ENCODE measurements at places on chromosomes 2 and 18.

GRCh38 chr2:102010902-102011301 is 19.1 kb downstream of the IL1R2 start:
- no peak for DNase-seq

- no peak for DNase-seq
Measured at GRCh38 chr2:120246546-120247300, 5.9 kb upstream of the RALB start.

GRCh38 chr2:217085543-217085942 is 225.7 kb upstream of the TNP1 start:
- no peak for DNase-seq

GRCh38 chr2:138846216-138846821 is 66.1 kb upstream of the NXPH2 start:
- DNase-seq = no peak

DNA sequence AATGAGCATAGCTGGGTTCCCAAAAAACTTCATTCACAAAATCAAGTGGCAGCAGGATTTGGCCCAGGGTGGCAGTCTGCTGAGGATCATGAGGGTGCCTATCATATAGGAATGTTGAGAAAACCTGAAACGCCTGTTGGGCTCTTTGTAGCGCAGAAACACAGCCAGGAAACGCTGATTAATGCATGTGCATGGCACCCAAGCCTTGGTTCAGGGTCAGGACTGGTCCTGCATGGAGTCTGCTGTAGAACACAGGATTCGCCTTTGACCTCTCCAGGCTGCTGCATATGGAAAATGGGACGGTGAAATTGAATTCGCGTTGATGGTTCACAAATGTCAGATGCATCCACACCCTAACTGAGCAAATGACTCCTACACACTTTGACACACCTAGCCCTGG is 227.9 kb upstream of the COPS8 start:
- no peak for DNase-seq

DNA sequence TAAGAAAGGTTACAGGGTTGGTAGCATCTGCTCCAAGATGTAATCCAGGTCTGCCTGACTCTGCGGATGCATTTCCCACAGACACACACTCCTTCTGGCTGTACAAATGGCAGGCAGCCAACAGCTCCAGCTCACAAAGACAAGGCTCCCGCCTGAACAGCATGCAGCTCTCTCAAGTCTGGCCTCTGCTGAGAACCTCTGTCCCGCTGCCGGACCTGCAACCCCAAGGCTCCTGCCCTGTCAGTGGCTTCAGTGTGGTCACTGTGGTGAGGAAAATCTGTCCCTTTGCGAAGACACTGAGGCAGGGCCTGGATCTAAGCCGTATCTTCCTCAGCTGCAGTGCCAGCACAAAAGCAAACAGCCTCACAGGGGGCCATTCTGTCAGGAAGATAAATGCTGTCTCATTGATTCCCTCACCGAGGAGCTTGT is 469.3 kb upstream of the MEX3C start:
- peak; percentile 70 for DNase-seq

GRCh38 chr2:40190457-40190856 is 261.4 kb downstream of the SLC8A1 start:
- no peak for DNase-seq

GRCh38 chr2:206940546-206940945 is 1.2 kb downstream of the CPO start:
- no peak for DNase-seq

DNA sequence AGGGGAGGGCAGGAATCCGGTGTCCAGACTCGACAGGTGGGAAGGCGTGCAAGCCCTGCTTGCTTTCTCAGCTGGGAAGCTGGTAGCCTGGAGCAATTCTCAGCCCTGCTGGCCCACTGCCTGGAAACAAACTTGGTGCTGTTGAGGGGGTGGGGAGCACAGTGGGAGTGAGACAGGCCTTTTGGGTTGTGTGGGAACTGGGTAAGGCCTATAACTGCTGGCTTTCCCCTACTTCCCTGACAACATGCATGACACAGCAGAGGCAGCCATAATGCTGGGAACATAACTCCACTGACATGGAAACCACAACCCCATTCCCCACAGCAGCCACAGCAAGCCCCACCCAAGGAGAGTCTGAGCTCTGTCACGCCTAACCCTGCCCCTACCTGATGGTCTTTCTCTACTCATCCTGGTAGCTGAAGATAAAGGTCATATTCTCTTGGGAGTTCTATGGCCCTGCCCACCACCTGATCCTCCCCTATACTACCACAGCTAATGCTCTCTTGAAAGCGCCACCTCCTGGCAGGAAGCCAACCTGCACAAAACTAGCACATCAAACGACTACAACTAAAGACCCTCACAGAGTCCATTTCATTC is 122.9 kb upstream of the ACVR1C start:
- DNase-seq = no peak

DNA sequence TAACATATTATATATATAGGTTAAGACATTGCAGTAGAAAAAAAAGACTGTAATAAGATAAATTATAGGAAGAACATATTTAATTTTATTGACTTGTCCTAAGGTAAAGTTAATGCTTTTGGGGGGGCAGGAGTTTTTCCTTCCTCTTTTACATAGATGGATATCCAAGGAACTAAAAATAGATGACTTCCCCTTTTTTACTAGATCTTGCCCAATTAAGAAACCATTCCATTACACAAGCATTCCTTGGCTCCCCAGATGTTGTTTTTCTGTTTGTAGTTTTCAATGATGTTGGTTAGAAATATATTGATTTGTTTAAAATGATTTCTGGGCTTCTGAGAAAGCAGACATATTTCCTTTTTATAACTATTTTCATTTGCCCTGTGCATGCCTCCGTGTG is 22.4 kb upstream of the PMAIP1 start:
- DNase-seq = no peak

DNA sequence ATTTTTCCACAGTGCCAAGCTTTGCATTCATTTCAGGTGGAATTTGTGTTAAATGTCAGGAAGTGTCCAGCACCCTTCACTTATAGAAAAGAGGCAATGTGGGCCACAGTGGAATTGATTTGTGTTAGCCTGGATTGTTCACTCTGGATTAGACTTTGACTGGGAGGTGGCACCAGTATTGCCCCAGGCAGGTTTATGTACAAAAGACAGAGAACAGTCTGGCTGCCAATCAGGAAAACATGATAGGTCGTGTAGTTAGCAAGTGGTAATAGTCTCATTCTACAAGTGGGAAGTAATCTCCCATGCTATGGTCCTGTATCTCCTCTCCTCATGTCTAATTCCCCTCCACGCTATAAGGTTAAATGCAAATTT is 45.6 kb downstream of the RAB27B start:
- DNase-seq = no peak

DNA sequence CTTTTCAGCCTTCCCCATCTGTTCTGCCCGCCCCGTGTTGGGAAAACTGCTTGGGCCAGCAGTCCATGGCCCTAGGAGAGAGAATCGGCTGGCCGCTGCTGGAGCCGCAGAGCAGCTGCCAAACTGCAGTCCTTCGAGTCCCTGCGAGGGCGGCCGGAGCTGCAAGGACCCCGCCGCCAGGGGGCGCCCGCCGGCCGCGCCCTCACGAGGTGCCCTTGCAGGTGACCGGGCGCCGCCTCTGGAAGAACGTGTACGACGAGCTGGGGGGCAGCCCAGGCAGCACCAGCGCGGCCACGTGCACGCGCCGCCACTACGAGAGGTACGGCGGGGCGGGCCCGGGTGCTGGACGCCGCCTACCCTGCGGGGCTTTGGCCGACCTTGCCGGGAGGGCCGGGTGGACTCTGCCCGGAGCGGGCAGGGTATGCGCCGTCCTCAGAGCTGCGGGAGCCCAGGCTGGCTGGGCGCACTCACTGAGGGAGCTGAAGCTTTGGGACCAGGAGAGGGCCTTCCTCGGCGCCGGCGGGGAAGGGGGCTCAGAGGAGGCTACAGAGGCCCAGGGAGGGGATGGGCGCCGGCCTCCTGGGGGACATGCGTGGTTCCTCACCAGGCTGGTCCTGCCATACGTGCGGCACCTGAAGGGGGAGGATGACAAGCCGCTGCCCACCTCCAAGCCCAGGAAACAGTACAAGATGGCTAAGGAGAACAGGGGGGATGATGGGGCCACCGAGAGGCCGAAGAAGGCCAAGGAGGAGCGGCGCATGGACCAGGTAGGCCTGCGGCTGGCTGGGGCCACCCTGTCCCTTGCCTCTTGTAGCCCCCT is 13.6 kb downstream of the ARID5A start:
- DNase-seq = no peak

GRCh38 chr2:183536714-183537113 is 412.5 kb downstream of the NUP35 start:
- no peak for DNase-seq

DNA sequence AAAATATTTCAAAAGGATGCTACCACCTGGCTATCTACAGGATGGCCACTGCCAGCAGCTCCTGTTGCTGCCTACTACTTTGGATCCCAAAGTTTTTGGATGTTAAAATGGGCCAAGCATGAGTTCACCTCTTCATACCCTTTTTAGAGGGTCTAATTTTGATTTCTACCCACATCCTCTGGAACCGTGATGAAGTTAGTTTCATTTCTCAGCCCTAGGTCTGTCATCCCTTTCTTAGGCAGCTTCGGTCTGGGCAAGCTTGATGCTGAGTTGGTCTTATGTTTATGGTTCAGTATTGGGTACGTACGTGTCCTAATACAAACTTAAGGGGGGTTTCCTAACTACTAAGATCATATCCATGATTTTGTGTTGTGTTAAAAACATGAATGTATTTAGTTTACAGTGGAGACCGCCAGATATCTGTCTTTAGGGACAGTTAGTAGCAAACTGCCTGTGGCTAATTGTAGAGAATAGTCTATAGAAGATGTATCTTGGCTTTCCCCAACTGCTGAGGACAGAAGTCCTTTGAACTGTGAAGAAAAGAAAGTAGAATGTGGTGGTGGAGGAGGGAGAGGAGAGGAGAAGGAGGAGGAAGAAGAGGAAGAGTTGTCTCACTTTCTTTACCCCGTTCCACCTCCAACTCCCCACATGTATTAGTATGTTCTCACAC is 184.9 kb downstream of the UBE2E3 start:
- no peak for DNase-seq

DNA sequence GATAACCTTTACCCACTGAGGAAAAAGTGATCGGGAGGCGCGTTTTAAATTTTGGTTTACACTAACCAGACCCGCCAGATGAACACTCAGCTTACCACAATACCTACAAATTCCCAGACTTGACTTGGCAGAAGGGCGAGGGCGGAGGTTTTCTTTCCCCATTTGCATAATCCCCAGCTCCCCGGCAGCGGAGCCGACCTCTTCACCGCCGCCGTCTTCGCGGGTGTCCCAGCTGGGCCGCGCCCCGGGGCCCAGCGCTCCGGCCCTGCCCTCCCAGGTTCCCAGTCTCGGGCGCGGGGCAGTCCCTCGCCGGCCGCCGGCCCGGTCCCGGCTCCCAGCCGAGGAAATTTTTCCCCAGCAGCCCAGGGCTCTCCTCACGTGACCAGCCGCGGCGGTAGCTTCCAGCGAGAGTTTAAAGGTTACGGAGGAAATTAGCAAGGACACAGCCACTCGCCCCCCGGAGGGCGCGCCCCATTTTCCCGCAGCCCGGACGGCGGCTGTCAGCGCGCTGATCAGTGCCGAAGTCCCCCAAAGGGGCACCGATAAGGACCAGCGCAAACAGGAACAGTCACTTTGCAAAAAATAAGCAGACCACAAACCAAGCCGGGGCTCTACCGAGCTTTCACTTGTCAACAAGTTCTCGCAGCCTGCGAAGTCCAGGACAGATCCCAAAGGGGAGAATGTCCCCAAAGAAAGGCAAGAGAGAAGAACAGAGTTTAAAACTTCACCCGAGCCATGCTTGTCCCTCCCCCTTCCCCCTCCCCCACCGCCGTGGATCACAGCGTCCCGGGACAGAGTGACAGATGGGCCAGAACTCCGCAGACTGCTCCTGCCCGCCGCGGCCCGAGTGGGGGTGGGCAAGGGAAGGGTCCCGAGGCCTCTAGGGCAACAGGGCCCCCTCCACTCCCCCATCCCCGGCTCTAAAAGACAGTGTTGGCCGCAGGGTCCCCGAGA is 1.3 kb upstream of the PRKCE start:
- DNase-seq = peak; percentile 68

- no peak for DNase-seq
Measured at GRCh38 chr2:190023860-190024259, 38.7 kb downstream of the MSTN start.

DNA sequence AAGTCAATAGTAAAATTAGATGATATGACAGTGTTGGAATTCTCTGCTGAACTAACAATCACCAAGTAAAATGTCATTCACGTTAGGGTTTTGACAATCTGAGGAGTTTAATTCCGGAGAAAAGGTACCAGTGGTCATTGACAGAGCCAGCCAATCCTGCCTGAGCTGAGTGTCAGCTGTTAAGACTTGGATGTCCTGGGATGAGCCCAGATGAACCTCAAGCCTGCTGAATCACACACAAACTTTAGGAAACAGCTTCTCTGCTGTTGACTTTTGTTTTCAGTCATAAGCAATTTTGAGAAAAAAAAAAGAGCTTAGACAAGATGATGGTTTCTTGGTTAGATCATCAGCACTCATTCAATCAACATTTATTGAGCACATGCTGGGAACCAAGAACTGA is 600.0 kb upstream of the SLC39A10 start:
- no peak for DNase-seq

Data from dorsolateral prefrontal cortex (tissue), 122 donors.